ENCODE measurements at places on chromosomes 5 and 9. TPM values are rescaled to one million over a fixed set of nuclear protein-coding genes. Genes with fewer than 3 reads are reported as not detected.
A peak's percentile ranks its signal among the peaks of the same experiment; 100 is the strongest.

DNA sequence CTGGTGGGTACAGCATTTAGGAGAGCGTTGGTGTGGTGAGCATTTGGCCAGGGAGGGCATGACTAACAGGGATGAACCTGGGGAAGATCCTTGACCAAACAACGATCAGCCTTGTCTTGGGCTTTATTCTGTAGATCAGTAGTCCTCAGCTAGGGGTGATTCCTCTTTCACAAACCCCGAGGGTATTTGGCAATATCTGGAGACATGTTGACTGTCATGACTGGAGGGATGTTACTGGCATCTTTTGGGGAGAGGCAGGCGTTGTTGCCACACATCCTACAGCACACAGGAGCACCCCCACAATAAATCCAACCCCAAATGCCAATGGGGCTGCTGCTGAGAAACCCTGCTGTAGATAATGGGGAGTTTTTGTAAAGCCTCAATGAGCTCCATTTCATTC, 43.9 kb downstream of the OSTF1 start:
- DNase-seq = no peak

GRCh38 chr5:32583582-32584232, 1.6 kb upstream of the SUB1 start:
- DNase-seq = no peak

DNA sequence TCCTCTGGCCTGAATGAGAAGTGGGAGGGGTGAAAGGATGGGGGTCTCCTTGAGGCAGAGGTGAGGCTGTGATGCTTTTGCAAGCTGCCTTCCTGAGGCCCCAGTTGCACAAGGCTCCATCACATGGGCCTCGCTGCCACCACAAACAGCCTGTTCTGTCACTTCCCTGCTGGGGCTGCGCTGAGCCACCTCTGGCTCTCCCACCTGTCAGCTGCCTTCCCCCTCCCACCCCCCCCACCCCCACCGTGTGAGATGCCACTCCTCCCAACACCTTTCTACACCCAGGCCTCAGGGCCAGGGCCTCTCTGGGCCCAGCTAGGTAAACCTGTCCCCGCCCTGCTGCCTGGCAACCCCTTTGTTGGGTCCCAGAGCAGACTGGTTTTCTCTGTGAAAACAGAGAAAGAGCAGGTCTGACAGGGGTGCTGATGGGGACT, 4.5 kb upstream of the PDLIM4 start:
- no peak for DNase-seq

SPATA31C1 gene
- not detected for total RNA-seq

ZNF367 gene
- 23.8 TPM for total RNA-seq

SLIT3 gene
- total RNA-seq = 3.5 TPM

GRCh38 chr5:114981111-114981510, 188.6 kb downstream of the TRIM36 start:
- DNase-seq = no peak

DNA sequence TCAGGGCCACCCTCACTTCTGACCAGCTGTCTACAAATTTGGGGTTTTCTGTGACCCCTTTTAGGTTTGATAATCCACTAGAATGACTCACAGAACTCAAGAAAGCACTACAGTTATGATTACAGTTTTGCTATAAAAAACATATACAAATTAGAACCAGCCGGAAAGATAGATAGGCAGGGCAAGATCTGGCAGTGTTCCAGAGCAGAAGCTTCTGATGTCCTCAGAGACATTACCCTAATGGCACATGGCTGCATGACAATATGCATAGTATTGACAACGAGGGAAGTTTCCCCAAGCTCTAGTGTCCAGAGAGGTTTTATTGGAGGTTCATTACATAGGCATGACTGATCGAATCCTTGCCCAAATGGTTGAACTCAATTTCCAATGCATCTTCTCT, 158.1 kb downstream of the RAB3C start:
- DNase-seq = no peak

DNA sequence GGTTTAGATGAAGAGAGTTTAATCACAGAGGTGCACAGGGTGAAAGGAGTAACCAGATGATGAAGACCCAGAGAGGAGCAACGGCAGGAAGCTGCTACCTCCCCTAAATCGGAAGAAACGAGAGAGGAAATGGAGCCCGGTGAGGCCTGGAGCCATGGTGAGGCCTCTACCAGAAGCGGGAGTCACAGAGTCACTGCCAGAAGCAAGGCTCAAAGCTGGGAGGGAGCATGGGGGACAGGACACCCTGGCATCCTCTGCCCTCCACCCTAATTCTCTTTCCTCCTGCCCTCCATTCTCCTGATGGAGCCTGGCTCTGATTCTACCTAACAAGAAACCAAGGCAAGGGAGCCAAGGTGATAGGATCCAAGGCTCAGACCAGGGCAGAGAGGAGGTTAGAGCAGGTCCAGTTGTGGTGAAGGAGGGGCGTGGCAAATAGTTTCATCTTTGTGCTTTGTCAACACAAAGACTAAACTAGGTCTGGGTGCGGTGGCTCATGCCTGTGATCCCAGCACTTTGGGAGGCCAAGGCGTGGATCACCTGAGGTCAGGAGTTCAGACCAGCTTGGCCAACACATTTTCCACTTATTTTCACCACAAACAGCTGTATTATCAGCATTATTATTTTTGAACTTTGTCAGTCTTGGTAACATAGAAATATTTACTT, 134.4 kb upstream of the RAI14 start:
- no peak for DNase-seq

TLE1 gene
- total RNA-seq = 11.3 TPM

DNA sequence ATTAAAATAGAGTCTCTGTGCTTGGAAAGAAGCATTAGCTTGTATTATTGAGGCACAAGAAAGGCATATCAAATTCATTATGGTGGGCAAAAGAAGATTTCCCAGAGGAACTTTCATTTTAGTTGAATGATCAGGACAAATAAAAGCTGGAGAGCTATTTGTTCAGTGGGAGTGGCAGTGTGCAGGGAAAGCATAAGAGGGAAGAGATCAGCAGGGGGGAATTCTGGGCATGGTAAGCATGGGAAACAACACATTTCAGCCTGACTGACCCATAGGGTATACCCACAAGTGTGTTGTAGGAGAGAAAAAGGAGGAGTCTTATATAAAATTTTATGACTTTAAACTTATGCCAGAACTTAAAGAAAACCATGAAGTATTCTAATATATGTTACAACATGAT, 167.7 kb upstream of the RASA1 start:
- peak; percentile 23 for DNase-seq

GRCh38 chr5:107248066-107248695, 422.6 kb downstream of the EFNA5 start:
- peak; percentile 60 for DNase-seq

KIF12 gene
- total RNA-seq = not detected

FCN2 gene
- not detected for total RNA-seq

GRCh38 chr9:129630967-129631673, 5.2 kb downstream of the NTMT1 start:
- no peak for DNase-seq

- DNase-seq = no peak
Measured at GRCh38 chr9:36961051-36961450, 73.0 kb downstream of the PAX5 start.

ACTBL2 gene
- 8.7 TPM for total RNA-seq

GRCh38 chr9:3733039-3733408, 207.2 kb upstream of the RFX3 start:
- no peak for DNase-seq

DNA sequence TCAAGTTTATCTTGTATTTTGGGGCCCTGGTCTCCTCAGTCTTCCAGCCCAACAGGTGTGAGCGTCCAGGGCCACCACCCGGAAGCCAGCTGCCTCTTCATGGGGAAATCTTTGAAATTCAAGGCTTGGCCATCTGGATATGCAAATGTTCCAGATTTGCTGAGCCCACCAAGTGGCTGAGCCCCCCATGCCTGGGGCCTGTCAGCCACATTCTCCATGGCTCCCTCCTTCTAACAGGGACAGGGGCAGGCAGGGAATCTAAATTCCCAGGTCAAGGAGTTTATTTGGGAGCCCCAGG, 14.2 kb upstream of the CXXC5 start:
- no peak for DNase-seq

- DNase-seq = no peak
Measured at GRCh38 chr9:112873773-112874405, 16.8 kb downstream of the SLC46A2 start.

DNA sequence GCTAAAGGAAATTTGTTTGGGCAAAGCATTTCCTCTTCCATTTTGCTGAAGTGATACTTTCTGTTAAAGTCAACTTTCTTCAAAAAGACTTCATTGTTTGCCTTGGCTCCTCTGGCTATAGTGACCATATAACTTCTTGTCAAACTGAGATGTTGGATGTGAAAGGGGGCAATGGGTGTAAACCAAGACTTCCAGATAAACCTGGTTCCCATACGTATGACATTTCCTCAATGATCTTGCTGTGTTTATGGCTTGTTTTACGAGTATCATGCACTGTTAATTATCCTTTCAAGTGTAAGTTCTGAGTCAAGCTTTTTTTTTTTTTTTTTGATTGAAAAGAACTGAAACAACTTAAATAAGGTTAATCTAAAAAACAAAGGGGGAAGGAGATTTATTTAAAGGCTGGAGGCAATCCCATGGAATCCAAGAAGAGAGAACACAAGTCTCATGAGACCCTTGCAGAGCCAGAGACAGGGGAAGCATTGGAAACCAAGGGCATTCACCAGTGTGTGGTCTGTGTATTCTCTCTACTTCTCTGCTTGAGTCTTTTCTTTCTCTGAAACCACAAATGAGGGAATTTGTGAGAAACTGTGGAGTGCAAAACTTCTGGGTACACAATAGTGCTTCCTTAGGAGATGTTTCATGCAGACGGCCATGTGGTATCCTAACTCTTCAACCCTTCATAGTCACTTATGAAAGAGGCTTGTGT, 335.3 kb downstream of the RAB3C start:
- no peak for DNase-seq

- DNase-seq = no peak
Measured at GRCh38 chr9:136700959-136701667, 11.3 kb upstream of the DIPK1B start.

DNA sequence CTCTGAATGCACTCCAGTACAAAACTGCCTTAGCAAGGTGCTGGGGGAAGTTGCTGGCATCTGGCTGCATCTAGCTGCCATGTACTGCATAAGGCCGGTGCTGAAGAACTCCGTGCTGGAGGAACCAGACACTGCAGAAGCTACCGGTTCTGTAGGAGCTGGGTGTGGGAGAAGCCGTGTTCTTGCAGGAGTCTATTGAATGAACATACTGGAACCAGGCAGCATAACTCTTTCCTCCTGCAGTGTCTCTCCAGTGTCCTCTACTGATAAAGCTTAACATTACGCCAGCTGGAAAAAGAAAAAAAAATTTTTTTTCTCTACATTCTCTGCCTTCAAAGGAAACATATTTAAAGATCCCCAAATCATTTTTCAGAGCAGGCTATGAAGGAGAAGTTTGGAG, 38.5 kb downstream of the VPS13A start:
- no peak for DNase-seq

DNA sequence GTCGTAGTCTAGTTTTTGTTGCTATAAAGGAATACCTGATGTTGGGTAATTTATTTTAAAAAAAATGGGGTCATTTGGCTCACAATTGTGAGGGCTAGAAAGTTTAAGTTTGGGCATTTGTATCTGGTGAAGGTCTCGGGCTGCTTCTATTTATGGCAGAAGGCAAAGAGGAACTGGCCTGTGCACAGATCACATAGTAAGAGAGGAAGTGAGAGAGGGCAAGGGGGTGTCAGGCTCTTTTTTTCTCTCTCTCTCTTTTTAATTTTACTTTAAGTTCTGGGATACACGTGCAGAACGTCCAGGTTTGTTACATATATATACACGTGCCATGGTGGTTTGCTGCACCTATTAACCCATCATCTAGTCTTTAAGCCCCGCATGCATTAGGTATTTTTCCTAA, 453.3 kb downstream of the DIRAS2 start:
- no peak for DNase-seq

GADD45G gene
- total RNA-seq = 9.3 TPM

CEL gene
- total RNA-seq = 0.18 TPM

IQGAP2 gene
- 6.9 TPM for total RNA-seq

DNA sequence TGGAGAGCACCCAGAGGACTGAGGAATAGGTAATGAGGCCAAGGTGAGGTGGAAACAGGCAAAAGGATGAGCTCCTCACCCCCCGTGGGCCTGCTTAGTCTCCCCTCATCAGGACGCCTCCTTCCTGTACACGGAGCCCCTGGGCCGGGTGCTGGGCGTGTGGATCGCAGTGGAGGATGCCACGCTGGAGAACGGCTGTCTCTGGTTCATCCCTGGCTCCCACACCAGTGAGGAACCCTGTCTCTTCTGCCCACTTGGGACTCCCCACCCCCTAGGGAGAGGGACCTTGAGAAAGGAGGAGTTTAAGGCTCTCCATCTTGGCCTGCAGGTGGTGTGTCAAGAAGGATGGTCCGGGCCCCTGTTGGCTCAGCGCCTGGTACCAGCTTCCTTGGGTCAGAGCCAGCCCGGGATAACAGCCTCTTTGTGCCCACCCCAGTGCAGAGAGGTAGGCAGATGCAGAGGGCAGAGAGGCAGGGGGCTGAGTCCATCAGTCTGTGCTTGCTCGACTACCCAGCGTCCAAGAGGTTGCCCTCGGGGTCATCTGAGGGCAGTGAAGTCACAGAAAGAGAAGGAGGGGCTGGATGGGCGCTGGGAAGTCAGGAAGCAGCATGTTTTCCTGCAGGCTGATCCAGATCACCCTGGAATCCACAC, 7.0 kb downstream of the DOLK start:
- no peak for DNase-seq

GRCh38 chr5:122757285-122757684, 17.6 kb upstream of the SNX2 start:
- no peak for DNase-seq

DNA sequence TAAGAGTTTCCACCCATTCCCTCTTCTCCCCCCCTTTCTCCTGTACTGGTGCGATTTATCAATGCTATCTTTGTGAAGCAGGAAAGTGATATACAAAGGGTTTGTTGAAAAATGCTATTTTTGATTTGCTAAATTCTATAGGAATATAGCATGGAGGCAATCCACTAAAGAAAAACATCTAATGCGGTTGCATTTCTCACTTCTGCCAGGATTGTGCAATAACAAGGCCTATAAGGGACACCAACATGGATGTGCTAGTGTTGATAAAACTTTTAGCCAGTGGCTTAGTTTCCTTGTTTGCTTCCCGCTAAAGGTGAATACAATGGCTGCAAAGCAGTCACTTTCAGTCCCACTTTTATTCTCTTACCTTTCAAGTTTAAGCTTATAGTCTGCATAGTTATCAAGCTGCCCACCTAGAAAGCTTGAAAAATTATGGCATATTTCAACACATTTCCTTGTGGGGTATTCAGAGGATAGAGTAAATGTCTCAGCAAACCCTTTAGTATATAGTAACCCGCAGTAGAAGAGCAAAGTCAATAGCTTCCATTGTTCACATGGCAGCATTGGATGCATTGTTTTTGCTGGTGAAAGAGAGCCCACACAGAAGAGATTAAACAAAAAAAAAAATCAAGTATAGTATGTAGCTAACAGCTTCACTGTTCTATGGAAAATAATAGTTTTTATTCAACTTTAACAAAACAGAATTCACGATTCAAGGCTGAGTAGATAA, 674.6 kb upstream of the SEMA6A start:
- DNase-seq = no peak

Data from Daoy (cell line).